Left ventricle myocardium inferior (tissue), 1 donor: ENCODE measurements at places on chromosomes 16 and 17.

DNA sequence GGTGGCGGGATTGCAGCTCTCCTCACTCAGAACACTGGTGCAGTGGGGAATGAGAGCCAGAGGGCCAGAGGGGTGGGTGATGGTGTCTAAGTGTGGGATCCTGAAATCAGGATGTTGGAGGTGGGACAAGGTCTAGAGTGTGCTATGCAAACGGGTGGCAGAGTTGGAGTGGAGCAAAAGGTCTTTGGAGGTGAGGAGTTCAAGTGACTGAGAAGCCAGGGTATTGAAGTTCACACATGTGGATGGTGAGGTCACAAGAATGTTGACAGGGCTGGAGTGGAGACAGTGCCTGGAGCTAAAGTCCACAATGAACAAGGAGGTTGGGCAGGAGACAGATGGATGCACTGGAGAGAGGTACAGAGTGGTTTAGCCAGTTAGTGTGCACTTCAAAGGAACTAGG lies 38.3 kb upstream of the MAP3K14 start:
- DNase-seq, result no peak

- no peak for DNase-seq
These were observed 9.0 kb downstream of the C16orf54 start for GRCh38 chr16:29736764-29737163.

- DNase-seq, result no peak
These were observed 7.9 kb upstream of the TMEM220 start for GRCh38 chr17:10737736-10738135.

GRCh38 chr17:2466931-2467330 lies 44.8 kb downstream of the METTL16 start:
- DNase-seq, result no peak

DNA sequence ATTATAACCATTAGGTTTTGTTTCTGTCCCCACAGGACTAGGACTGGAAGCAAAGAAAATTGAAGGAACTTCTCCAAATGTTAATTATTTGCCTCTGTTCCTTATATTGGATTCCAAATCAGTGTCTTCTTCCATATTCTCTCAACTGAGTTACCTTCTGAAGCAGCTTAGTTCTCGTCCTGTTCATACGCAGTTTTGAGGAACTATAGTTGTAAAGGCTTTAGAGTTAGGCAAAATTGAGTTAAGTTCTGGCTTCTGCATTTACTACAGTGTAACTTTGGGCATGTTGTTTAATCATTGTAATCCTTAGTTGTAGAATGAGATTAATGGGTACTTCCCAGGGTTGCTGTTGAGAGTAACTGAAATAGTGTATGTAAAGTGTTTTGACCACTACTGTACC lies 11.2 kb downstream of the CBFB start:
- no peak for DNase-seq

GRCh38 chr17:66542129-66542966 lies 239.9 kb downstream of the PRKCA start:
- DNase-seq, result no peak

- no peak for DNase-seq
These were observed 18.6 kb upstream of the C17orf113 start for GRCh38 chr17:42068979-42069378.

GRCh38 chr17:4304417-4305027 lies 40.7 kb upstream of the ANKFY1 start:
- no peak for DNase-seq

- DNase-seq, result peak; percentile 36
These were observed 107.3 kb downstream of the CMIP start for GRCh38 chr16:81551821-81552304.

DNA sequence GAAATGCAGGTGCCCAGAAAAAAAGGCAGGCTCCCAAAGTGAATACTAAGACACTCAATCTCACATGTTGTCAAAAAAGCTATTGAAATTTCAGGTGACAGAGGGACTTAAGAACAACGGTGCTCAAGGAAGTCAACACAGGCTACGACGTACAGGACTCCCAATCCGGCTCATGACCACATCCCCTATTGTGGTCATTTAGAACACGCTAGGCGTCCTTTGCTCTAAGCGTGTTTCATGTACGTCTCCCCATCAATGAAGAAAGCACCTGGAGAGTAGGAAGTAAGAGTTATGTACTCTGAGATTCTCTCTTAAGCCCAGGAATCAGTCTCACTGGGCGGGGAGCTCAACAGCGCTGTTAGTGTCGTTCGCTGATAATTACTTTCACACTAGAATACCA lies 94.1 kb downstream of the MRM3 start:
- DNase-seq, result no peak

- no peak for DNase-seq
These were observed 22.4 kb downstream of the ZNF200 start for GRCh38 chr16:3212567-3212966.

GRCh38 chr16:3158026-3158509 lies 23.2 kb downstream of the ZNF213 start:
- DNase-seq, result no peak

GRCh38 chr17:49447628-49448302 lies 33.1 kb upstream of the PHB1 start:
- no peak for DNase-seq

DNA sequence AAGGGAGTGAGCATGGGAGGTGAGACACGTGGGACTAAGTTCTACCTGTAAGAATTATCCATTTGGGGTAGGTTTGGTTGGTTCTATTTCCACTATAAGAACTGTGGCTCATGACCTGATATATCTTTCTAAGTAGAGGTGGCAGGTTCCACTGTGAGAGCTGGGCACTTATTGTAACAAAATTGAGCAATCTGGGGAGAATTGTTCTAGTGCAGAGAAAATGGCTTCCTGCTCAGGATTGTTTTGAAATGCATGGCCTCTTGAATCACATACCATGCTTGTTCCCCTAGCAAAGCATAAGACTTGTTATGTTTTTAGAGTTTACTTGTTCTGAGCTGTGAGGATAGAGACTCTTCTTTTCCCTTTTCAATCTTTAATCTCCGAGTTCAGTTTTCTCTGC lies 125.9 kb downstream of the MAP2K6 start:
- DNase-seq, result no peak

DNA sequence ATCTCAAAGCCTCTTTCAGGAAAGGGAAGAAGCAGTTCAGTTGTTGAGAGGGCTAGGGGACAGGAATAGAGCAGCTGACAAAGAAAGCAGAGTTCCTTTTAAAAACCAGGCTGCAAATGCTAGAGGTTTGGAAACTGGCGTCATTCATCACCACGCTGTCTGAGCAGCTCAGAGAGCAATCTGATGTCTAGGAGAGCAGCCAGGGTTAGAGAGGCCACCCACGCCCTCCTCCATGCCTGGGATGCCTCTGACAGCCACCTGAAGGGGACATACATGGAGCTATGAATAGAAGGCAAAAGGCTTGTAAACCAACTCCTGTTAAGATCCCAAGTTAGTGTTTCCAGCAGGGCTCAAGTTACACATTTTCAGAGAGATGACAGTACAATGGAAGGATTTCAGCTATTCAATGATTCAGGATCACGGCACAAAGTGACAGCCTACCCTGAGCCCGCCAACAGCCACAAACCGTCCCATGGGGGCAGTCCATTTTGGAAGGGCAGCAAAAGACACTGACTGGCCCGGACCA lies 12.4 kb downstream of the RAB5C start:
- no peak for DNase-seq

GRCh38 chr16:31711344-31711845 lies 162.2 kb upstream of the ZNF267 start:
- no peak for DNase-seq

DNA sequence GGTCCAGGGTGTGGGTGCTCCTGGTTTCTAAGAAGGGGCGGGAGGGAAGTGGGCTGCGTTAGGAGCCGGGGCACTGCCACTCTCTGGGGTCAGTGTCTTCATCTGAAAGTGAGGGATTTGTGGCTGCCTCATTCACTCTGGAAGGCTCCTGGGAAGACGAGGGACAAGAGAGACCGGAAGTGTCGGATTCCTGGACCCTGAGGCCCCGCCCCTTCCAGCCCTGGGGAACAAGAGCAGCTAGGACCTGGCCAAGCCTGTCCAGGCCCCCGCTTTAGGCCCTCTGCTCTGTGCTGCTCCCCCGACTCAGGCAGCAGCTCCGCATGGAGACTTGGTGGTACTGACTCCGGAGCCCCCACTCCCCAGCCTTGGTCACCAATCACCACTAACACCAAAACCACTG lies 6.5 kb downstream of the LGALS3BP start:
- no peak for DNase-seq

DNA sequence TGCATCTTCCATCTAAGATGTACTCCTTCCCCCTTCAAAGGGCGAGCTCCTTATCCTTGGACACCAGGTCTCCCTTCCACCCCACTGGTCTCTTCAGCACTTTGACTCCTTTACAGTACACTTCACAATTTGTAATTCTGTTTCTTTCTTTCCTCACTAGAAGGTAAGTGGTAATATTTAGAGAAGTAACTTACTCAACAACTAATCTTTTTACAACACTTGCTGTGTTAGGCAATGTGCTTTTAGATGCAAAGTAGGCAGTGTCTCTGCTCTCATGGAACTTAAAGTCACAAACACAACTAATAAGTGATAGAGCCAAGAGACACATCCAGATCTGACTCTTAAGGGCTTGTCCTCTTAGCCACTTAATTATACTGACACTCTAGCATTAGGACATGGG lies 6.4 kb downstream of the SIAH1 start:
- DNase-seq, result no peak

DNA sequence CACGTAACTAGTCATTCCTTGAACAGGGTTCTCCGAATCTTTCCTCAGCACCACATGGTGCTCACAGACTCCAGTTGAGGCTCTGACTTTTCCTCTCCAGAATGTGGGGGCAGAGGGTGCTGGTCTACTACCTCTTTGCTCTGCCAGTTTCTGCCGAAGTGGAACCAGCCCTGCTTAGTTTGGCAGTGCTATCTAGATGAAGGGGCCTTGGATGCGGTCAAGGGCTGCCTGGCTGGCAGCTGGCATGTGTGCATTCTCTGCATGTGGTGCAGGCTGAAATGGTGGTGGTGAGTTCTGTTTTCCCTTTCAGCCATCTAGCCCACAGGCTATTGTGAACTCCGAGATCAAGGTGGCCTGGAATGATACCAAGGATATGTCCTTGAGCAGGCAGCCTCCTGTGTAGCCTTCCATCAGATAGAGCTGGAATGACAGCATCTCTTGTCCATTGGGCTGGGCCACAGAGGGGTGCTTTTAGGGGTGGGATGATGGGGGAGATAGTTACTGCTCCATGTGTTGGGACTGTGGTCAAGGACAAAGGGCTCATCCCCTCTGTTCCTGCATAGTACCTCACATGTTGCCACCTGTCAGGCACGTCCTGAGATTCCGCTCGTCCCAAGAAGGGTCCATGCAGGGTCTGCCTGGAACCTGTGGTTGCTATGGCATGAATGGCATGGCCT lies 2.0 kb downstream of the DYNLL2 start:
- DNase-seq, result no peak

GRCh38 chr17:56679777-56680422 lies 86.4 kb downstream of the NOG start:
- no peak for DNase-seq

DNA sequence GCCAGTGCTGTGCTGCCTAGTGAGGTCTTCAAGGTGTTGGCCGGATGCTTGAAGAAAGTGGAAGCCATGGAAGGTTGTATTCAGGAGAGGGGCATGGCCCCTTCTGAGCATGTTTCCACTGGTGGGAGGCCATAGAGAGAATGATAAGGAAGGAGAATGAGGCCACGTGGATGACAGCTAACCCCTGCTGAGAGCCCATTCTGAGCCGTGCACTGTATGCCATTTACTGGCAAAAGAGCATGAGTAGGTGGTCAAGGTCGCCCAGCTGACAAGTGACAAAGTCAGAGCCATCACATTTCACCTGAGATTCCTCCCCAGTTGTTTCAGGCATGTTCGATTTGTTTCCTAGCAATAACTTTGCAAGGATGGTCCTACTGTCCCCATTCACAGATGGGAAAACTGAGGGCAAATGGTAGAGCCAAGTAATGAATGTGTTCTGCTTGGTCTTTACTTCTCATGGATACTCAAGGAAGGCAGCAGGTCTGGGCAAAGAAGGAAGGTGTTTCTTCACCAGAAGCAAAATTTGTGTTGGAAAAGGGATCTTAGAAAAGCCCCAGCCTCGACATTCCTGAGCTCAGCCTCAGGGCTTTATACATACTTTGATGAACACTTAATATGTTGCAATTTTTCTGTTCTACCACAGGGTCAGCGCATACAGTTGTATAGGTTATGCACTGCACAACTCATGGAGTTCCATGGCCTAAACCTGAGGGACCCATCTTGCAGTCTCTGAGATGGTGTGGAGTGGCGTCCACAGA lies 10.5 kb upstream of the NKD1 start:
- no peak for DNase-seq

DNA sequence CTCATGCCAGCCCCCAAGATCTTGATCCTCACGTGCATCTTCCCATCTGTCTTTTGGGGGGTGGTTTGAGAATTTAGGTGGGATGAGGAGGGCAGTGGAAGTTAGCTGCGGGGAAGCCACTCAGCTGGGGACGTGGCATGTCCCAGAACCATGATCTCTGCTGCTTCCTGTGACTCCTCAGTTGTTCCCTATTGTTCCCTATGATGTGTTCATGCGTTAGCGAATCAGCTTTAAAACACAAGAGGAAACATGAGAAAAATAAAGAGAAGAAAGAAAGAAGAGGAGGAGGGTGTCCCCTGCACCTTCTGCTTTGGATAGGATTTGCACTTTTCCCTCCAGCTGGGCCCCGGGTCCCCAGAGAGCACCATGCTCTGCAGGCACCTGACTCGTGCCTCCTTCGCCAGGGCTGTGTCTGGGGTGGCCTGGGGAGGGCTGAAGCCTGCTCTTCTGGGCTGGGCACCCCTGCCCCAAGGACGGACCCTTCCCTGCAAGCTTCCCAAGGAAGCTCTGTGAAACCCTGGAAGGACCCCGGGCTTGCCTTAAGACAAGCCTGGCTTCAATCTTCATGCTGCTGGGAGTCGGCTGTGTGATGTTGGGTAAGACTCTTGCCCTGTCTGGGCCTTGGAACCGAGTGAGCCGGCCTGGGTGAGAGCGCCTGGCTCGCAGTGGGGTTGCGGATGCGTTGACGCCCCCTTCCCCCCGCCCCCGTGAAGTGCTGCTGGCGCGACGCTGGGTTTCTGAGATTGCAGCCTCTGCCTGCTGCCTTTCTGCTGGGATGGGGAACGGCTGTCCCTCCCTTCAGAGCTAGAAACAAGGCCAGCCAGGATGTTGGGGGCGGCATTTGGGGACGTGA lies 62.8 kb upstream of the CIBAR2 start:
- DNase-seq, result no peak
